ENCODE measurements at places on chromosomes 3 and 15. TPM values are rescaled to one million over a fixed set of nuclear protein-coding genes. Genes with fewer than 3 reads are reported as not detected.

Gene FSIP1
- total RNA-seq = 0.07 TPM

- H3K4me1 ChIP-seq = no peaks in the 10 kb centered on the region
- no peaks in the 10 kb centered on the region for H3K27me3 ChIP-seq
- no peak overlapping the region for H3K27ac ChIP-seq
- DNase-seq = no peak
- H3K36me3 ChIP-seq = no peaks in the 10 kb centered on the region
These were observed 102.0 kb downstream of the GTPBP8 start for GRCh38 chr3:113092746-113093145.

GRCh38 chr3:32994045-32994444, 42.6 kb downstream of the CCR4 start:
- no peak overlapping the region for H3K4me3 ChIP-seq
- H3K27me3 ChIP-seq = no peaks in the 10 kb centered on the region
- H3K36me3 ChIP-seq = no peaks in the 10 kb centered on the region

Gene CACNA2D3
- total RNA-seq = 0.11 TPM

Gene GNB4
- 0.18 TPM for total RNA-seq

Data from Karpas-422 (cell line).